NCI-H2171 (cell line): ENCODE measurements at places on chromosomes 2 and 18.

- DNase-seq: no peak
Observed at GRCh38 chr2:127986548-127987079, 41.2 kb downstream of the SAP130 start.

DNA sequence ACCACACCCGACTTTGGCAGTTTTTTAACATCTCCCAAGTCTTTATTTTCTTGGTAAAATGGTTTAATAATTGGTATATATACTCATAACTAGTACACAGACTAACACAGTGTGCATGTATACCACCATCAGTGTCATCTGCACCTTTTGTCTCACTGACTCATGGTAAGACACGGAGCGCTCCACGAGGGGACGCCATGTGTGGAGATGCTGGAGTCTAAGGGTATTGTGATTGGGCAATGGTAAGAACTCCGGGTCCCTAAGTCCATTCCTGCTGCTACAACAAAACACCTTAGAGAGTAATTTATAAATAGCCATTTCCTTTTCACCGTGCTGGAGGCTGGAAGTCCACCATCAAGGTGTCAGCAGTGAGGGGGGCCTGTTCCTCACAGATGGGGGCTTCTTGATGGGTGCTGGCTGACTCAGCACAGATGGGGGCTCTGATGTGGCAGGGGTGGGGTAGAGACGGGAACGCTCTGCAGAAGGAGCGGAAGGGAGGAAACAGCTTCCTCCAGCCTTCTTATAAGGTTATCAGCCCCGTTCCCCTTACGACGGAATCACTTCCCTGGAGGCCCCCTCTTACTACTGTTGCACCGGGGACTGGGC lies 42.0 kb upstream of the EDAR start:
- DNase-seq: no peak

DNA sequence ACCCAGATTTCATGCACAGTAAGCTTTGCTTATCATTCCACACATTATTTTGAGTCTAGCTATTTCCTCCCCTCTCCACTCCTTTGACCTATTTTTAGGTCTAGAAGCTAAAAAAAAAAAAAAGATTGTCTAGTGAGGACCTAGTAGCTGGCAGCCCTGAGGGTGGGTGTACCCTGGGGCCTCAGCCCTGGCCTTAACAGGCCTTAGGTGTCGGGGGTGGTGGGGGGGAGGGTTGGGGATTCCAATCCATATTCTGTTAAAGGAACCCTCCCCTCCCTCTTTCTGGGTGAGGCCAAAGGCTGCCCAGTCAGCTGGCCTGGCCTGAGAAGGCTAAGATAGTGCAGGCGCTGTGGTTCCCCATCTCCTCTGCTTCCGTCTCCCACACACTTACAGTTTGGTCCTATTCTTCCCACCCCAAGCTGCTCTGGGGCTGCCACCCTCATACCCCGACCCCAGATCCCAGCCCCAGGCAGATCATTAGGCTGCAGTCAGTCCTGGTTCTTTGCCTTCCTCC lies 65.5 kb upstream of the HK2 start:
- DNase-seq: no peak

DNA sequence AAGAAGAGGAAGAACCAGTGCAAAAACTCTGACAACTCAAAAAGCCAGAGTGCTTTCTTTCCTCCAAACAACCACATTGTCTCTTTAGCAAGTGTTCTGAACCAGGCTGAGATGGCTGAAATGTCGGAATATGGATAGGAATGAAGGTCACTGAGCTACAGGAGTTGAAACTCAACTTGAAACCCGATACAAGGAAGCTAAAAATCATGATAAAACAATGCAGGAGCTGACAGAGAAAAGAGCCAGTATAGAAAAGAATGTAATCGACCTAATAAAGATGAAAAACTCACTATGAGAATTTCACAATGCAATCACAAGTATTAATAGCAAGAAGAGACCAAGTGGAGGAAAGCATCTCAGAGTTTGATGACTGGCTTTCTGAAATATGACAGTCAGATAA lies 15.0 kb upstream of the EIF2AK3 start:
- no peak for DNase-seq

- DNase-seq: no peak
Observed at GRCh38 chr2:68193787-68194372, 36.2 kb downstream of the PNO1 start.

DNA sequence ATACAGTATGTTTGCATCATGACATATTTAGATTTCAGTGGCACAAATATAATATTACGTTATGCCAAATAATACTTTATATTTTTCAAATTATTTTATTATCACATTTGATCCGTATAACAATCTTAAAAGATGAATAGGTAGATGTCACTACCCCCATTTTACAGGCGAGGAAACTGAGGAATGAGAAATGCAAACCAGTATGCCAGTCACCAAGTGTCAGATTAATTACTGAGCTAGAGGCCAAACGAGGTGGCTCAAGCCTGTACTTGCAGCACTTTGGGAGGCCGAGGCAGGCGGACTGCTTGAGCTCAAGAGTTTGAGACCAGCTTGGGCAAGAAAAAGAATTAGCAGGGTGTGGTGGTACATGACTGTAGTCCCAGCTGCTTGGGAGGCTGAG lies 17.4 kb upstream of the YES1 start:
- DNase-seq: no peak

DNA sequence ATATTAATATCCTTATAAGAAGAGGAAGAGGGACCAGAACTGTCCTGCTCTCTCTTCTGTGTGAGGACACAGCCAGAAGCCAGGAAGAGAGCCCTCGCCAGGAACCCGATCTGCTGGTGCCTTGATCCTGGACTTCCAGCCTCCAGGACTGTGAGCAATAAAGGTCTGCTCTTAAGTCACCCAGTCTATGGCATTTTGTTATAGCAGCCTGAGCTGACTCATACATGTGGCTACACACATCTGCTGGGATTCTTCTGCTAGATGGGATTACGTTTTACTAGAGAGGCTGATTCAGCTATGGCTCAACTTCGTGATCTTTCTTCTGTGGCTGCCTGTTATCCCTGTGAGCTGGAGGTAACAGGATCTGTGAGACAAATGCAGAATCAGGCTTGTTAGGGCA lies 29.6 kb downstream of the ARL4C start:
- no peak for DNase-seq

- no peak for DNase-seq
Observed at GRCh38 chr2:11592671-11593574, 59.1 kb downstream of the GREB1 start.

DNA sequence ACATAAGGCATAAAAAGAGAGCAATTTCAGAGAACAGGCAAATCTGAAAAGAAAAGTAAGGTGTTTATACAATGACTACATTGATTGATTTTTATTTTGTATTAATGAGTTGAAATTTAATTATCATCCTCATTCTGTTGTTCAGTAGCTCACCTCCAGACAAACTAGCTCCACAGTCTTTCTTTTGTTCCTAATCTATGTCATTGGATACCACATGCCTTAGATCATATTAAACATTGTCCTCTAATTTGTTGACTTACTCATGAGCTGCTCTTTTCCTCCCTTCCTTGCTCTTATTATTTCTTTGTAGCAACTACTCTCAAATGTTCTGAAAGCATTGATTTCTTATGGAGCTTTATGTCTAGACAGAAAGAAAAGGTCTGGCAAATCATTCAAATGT lies 185.5 kb upstream of the ZSWIM2 start:
- no peak for DNase-seq

DNA sequence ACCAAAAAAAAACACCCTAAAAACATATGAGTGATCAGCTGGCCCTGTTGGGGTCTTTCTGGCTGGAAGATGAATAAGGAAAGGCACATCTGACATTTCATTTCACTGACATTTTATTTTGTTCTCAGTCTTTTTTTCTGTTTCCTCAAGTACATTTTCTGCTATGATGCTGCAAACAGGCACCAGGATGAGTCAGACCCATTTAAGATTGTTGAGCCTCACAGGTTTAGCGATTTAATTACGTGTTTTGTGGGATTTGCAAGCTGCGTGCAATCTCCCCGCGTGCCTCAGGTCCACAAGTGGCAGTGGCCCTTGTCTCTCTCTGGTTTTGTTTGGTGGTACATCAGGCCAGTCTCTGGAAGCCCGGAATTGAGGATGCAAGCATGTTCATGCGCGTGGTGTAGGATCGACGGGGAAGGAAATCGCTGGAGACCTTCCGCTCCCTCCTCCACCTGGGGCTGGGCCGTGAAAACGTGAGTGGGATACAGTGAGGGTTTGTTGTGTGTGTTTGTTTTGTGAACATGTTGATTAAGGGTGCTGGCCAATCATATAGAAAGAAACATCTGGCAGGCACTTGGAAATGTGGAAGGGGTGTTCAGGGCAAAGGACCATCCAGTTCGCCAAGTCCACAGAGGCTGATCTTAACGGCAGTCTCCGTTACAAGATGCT lies 120.2 kb upstream of the ZNF516 start:
- DNase-seq: no peak

GRCh38 chr2:42879121-42879705 lies 86.8 kb upstream of the HAAO start:
- DNase-seq: no peak

DNA sequence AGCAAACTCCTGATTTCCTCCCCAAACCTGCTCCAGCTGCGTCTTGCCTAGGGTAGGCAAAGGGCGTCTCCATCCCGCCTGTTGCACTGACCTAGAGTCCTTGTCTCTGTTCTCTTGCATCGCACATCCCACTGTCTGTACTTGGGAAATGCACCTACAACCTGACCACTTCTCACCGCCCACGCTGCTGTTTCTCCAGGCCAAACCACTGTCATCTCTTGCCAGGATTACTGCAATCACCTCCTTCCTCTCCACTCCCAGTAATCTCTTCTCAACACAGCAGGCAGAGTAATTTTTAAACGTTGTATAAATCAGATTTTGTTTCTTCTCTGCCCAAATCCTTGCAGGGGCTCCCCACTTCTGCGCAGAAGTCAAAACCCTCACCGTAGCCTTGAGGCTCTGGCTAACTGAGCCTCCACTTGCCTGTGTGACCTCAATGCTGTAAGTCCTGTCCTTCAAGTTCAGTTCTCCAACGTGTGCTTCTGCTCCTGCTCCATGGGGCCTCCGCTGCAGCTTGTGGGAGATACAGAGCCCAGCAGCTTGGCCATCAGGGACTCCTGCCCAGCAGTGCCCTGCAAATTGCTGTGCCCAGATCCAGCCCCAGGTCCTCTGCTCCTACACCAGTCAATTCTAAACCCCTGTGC lies 27.7 kb upstream of the SEMA4C start:
- DNase-seq: no peak

DNA sequence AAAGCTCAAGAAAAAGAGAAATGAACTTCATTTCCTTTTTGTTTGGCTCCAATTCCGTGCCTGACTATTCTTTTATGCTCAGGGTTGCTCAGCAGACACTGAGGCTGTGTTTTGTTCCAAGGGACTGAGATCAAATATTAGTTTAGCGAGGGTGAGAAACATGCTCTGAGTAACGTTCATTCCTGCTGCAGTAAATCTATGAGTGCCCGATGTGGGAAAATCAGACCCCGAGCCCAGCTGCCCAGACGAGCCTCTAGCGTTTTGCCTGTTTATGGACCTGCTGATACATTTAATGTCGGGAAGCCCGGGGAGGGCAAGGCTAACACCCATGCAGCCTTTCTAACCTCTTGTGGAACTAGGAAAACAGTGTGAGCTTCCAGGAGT lies 119.2 kb downstream of the VAPA start:
- no peak for DNase-seq

GRCh38 chr2:9578467-9579235 lies 23.0 kb upstream of the ADAM17 start:
- DNase-seq: no peak

DNA sequence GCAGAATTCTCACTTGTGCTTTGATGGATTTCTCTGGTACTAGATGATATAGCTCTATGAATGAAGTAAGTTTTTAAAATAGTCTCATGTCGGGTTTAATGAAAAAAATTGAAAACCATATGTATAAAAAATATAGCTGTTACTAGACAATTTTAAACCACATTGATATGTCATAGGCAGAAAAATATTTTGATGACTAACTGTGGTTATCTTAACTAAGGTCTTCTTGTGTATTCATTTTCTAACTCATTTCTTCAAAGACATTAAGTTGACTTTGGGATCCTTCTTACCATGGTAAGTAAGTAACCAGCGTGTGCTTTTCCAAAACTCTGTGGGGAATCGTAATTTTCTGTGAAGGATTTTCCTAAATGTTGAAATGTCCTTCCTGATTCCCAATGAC lies 160.9 kb upstream of the COL3A1 start:
- no peak for DNase-seq

GRCh38 chr2:18752022-18752493 lies 162.7 kb upstream of the NT5C1B start:
- DNase-seq: no peak

GRCh38 chr18:79458131-79458838 lies 62.6 kb downstream of the NFATC1 start:
- DNase-seq: no peak

DNA sequence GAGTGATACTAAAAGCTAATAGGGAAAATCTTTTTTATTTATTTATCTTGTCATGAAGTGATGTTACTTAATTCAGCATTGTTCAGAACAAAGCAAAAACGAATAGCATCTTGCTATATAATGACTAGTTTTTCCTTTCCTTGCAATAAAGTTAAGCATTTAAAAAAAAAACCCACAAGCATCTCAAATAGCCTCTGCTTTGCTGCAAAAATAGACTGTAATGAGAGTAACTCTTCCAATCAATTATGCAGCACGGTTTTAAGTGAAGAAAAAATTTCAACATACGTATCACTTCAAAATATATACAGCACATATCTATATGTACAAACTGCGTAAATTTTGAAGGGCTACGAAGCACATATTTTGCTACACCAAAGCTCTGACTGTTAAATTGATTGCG lies 153.3 kb upstream of the VRK2 start:
- DNase-seq: no peak

DNA sequence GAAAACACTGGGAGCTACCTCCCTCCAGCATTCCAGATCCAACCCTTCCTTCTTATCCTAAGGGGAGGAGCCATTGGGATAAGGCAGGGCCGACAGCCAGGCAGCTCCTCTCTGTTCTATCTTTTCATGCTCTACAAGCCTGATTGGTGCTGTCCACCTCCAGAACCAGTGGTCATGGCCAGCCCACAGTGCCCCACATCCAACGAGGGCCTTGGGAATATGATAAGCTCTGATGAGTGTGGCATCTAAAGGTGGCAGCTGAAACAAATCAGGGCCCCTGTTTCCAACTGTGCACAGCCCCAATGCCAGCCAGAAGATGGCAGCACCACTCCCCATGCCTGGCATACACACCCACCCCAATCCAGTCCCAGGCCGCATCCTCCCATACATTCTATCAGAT lies 329.3 kb downstream of the C1D start:
- no peak for DNase-seq

GRCh38 chr2:211457325-211457724 lies 900.9 kb downstream of the CPS1 start:
- no peak for DNase-seq
